ENCODE measurements at places on chromosomes 1 and 21. TPM values are rescaled to one million over a fixed set of nuclear protein-coding genes. Genes with fewer than 3 reads are reported as not detected.
A peak's percentile ranks its signal among the peaks of the same experiment; 100 is the strongest.

TNN gene
- 0.31 TPM for total RNA-seq

DNA sequence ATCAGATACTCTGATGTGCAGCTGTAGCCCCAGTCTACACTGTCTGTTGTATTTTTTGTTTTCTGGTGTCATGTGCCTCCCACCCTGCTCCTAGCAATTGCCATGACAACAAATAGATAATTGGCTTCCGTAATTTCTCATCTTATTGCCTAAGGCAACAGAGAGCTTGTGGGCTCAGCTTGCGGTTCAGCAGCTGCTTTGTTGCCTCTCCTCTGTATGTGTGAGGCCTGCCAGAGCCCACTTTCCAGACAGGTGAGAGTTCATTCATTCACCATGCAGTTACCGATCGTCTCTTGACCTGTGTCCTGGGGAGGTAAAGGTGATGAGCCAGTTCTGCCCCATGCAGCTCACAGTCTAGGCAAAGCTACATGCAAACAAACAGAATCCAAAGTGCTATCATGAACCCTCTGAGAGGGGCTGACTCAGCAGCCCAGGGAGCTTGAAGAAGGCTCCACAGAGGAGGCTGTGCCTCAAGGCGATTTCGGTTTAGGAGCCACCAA lies 11.9 kb downstream of the LGALS8 start:
- H3K4me1 ChIP-seq, result no peaks in the 10 kb centered on the region
- no peaks in the 10 kb centered on the region for H3K27me3 ChIP-seq
- no peak overlapping the region for H3K27ac ChIP-seq

GRCh38 chr1:178552856-178553255 lies 39.9 kb downstream of the TEX35 start:
- H3K4me1 ChIP-seq, result no peaks in the 10 kb centered on the region
- DNase-seq, result no peak
- no peaks in the 10 kb centered on the region for H3K36me3 ChIP-seq

DNA sequence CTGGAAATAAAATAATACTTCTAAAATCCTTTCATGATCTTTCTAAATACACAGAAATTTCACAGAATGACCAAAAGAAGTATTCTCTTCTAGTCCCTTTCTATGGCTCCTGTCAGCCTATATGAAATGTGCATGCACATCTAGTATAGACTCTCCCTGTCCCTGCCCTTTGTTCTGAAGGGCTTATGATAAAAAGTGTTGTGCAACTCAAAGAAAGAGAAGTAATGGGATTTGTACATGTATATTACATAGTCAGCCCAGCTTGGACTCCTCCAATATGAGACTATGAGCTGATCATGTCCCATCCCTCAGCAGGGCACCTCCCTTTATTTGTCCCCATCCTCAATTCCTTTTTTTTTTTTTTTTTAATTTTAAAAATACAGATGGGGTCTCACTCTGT lies 42.1 kb upstream of the LAX1 start:
- no peak overlapping the region for H3K27ac ChIP-seq
- H3K36me3 ChIP-seq, result peaks cover 7% of the 10 kb centered on the region
- H3K4me1 ChIP-seq, result no peaks in the 10 kb centered on the region
- no peak overlapping the region for H3K4me3 ChIP-seq
- no peaks in the 10 kb centered on the region for H3K27me3 ChIP-seq

OR4F29 gene
- total RNA-seq, result not detected

TMEM167B gene
- total RNA-seq, result 14.2 TPM

ATP6V1G3 gene
- not detected for total RNA-seq

DNA sequence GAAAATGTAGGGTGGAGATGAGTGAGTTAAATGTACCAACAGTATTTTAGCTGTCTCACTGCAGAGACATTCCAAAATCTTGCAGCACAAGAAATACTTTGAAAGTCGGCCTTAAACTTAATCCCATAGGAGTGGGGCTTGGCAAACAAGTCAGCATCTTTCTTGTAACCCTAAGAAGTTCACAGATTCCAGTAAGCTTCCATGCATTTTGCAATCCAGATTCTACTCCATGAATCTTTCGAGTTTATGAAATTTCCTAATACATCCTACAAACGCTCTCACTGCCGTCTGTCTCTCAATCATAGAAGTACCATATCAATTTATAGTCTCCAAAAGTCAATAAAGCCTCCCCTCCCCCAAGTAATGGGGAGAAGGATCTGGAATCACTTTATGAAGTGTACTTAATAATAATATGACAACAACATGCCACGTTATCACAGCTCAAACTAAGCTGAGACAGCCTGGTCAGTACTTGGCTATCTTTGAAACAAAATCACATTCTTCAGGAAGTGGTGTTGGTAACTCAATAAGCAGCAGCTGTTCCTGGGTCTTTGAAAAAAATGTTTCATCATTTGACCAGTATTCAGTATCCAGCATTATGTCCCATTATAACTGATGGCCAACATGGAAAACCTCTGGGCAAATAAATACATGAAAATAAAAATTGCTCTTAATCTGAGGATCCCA lies 317.4 kb upstream of the RUNX1 start:
- H3K4me3 ChIP-seq, result no peak overlapping the region
- H3K27ac ChIP-seq, result no peak overlapping the region
- no peaks in the 10 kb centered on the region for H3K27me3 ChIP-seq
- DNase-seq, result no peak

DNA sequence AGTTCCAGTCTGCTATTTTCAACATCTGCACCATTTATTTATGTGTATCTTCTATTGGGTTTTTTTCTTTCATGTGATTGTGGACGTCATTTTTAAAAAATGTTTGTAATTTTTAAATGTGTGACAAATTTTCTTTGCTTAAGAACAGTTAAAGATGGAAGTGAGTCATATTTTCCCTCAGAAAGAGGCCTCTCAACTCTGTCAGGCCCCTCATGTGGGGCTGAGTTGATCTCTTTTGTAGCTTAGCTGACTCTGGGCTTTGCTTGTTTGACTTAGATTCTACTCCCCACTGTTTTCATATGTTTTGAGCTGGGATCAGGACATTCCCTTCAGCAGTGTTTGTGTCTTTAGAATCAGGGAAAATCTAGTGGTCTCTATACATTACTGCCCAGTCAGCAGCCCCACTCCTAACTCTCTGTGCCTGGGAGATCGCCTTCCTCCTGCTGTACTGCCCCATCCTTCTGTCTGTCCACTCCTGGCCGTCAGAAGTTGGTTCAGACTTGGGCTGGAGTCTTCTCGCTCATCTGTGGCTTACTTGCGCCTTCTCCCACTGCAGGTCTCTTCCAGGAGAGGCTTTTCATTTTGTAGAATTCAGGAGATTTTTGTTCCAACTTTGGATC lies 137.4 kb downstream of the DYRK1A start:
- DNase-seq, result no peak
- peaks cover 2% of the 10 kb centered on the region for H3K4me1 ChIP-seq
- no peaks in the 10 kb centered on the region for H3K27me3 ChIP-seq
- no peak overlapping the region for H3K4me3 ChIP-seq
- no peak overlapping the region for H3K27ac ChIP-seq

DNA sequence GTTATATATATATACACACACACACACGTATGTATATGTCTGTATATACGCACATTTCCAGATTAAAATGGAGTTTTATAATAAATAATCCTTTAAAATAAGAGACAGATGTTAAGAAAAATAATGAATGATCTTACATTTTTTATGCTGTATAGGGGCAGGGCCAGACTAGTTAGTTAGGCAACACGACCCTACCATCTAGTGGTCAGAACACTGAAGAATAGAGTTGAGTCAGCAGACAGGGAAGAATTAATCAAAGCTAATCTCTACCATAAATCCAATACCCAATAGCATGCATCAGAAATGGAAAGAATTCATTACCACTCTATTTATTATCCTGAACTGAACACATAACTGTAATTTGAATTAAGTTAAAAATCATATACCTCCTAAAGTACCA lies 156.7 kb downstream of the BRINP3 start:
- H3K27me3 ChIP-seq, result no peaks in the 10 kb centered on the region
- H3K4me3 ChIP-seq, result no peak overlapping the region
- no peak overlapping the region for H3K27ac ChIP-seq
- no peak for DNase-seq

DNA sequence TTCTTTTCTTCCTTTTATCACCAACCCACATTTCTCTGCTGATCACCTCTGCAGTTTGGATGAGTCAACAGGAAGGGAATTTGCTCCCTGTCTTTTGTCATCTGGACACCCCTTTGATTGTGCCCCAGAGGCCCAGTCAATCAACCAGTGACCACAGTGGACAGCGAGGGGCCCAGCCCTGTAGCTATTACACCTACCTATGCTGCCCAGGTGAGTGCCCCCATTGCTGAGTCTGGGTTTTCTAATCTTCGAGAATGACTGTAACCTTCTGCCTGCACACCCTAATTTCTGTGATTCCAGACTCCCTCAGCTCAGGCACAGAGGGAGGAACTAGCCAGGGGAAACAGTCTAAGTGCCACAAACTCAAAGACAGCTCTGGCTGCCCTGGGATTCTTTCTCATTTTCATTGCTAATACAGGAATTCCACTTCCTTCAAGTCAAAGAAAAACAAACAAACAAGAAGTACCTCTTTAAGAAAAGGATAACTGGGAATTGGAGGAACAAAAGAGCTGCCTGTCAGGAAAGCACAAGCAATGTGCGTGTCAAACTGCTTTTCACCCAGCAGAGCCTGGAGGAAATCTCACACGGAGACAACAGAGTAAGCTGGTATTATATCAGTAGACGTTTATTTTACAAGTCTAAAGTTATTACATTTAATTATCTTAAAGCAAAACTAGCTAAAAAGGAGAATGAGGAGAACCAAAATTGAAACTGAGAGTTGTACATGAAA lies 311.1 kb downstream of the AJAP1 start:
- no peak for DNase-seq
- H3K27ac ChIP-seq, result no peak overlapping the region
- no peak overlapping the region for H3K4me3 ChIP-seq
- H3K36me3 ChIP-seq, result no peaks in the 10 kb centered on the region

GRCh38 chr1:36772647-36773495 lies 261.4 kb downstream of the GRIK3 start:
- H3K27ac ChIP-seq, result no peak overlapping the region
- peaks cover 19% of the 10 kb centered on the region for H3K4me1 ChIP-seq
- H3K36me3 ChIP-seq, result no peaks in the 10 kb centered on the region
- no peak overlapping the region for H3K4me3 ChIP-seq

DNA sequence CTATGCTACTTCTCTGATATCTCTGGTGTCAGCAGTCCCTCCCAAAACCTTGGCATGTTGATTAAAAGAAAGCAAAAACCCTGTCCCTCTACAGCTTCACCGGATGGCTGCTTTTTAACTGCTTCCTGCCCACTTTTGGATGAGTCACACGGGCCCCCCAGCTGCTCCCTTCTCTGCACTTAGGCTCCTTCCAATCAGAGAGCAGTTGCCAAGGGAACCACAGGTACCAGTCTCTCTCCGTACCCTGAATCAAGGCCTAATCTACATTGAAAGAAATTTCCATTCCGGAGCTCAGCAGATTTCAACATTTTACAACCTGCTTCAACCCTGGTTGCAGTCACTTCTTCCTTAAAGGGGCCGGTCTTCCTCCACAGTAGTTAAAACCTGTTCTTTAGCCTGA lies 70.6 kb upstream of the GJB5 start:
- peak; percentile 17 for DNase-seq
- no peaks in the 10 kb centered on the region for H3K4me1 ChIP-seq
- H3K4me3 ChIP-seq, result no peak overlapping the region
- H3K36me3 ChIP-seq, result no peaks in the 10 kb centered on the region
- no peak overlapping the region for H3K27ac ChIP-seq
- no peaks in the 10 kb centered on the region for H3K27me3 ChIP-seq

GRCh38 chr1:224434691-224435317 lies at the start of gene WDR26:
TSS of gene WDR26 (minus strand) at chr1:224434797.
- no peaks in the 10 kb centered on the region for H3K4me1 ChIP-seq
- no peak within 1 kb of the TSS for H3K27ac ChIP-seq
- peak; percentile 84 for DNase-seq
- peak within 1 kb of the TSS; percentile 93 for H3K4me3 ChIP-seq

- no peaks in the 10 kb centered on the region for H3K4me1 ChIP-seq
- no peaks in the 10 kb centered on the region for H3K27me3 ChIP-seq
- no peak overlapping the region for H3K27ac ChIP-seq
- DNase-seq, result no peak
- H3K36me3 ChIP-seq, result no peaks in the 10 kb centered on the region
- no peak overlapping the region for H3K4me3 ChIP-seq
Measured at GRCh38 chr1:112589766-112590165, 29.2 kb downstream of the ST7L start.

DNA sequence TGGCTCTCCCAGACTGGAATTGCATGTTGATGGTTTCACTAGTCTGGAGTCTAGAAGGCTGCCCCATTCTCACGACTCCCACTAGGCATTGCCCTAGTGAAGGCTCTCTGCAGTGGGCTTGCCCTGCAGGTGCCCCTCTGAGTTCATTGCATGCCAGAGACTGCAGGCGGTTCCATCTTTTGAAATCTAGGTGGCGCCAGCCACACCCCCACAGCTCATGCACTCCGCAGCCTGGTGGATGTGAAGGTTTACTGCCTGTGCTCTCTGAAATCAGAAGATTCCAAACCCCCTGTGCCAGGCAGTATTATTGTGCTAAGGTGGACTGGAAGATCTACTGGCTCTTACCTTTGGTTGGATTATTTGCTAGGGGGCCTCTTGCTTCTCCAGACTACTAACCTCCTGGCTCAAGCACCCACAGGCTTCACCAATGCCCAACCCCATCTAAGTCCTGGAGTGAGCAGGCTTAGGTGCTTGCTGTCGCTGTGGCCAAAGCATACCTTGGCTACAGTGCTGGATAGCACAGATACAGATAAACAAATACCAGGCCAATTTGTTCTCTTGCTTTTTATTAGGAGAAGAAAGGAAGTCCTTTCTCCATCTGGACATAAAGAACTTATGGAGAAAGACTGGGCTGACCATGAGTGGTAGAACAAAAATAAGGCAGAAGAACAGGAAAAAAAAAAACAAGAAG lies 83.5 kb upstream of the SIM2 start:
- no peaks in the 10 kb centered on the region for H3K36me3 ChIP-seq
- H3K4me3 ChIP-seq, result no peak overlapping the region

- H3K27ac ChIP-seq, result no peak overlapping the region
- no peaks in the 10 kb centered on the region for H3K27me3 ChIP-seq
- no peak for DNase-seq
- H3K36me3 ChIP-seq, result no peaks in the 10 kb centered on the region
Measured at GRCh38 chr1:82813386-82813785, 1012.7 kb downstream of the ADGRL2 start.

- peaks cover 8% of the 10 kb centered on the region for H3K4me1 ChIP-seq
- H3K27me3 ChIP-seq, result no peaks in the 10 kb centered on the region
- H3K36me3 ChIP-seq, result no peaks in the 10 kb centered on the region
- DNase-seq, result no peak
- no peak overlapping the region for H3K4me3 ChIP-seq
Measured at GRCh38 chr1:21933397-21934248, 3.5 kb downstream of the HSPG2 start.

DDAH1 gene
- total RNA-seq, result 52.1 TPM

OR10J1 gene
- not detected for total RNA-seq

FCRLB gene
- total RNA-seq, result 0.15 TPM

ALPL gene
- total RNA-seq, result 175 TPM
